ENCODE measurements at places on chromosomes 12 and 14.

GRCh38 chr14:56630707-56631106 lies 51.1 kb downstream of the TMEM260 start:
- DNase-seq, result no peak

GRCh38 chr14:36844443-36845195 lies 183.0 kb downstream of the PAX9 start:
- no peak for DNase-seq

GRCh38 chr12:65779946-65780345 lies 44.3 kb upstream of the HMGA2 start:
- DNase-seq, result no peak

- no peak for DNase-seq
Measured at GRCh38 chr14:64244279-64244678, 49.9 kb downstream of the ESR2 start.

DNA sequence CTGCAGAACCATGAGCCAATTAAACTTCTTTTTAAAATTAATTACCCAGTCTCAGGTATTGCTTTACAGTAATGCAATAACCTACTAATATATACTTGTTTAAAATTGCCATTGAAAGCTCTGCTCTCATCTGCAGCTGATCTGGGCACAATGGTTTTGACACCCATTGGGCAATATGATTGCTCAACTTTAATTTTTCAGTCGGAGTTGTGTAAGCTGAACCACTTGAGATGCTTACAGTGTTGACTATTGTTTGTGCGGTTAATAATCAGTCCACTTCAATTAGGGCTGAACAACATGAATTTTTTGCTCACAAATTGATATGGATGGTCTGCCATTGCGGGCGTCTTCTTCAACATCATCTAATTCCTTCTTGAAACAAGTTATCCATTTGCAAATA lies 18.0 kb upstream of the OR4K5 start:
- DNase-seq, result no peak

GRCh38 chr14:85118274-85118673 lies 411.7 kb upstream of the FLRT2 start:
- no peak for DNase-seq

GRCh38 chr12:26226629-26227360 lies 31.4 kb downstream of the SSPN start:
- no peak for DNase-seq

GRCh38 chr12:4037747-4038312 lies 164.6 kb upstream of the PARP11 start:
- DNase-seq, result no peak

GRCh38 chr14:67269298-67270060 lies 28.2 kb downstream of the PALS1 start:
- DNase-seq, result no peak

GRCh38 chr12:24845615-24846014 lies 103.3 kb downstream of the BCAT1 start:
- no peak for DNase-seq

- DNase-seq, result no peak
Measured at GRCh38 chr12:95755261-95755865, 35.2 kb downstream of the NTN4 start.

GRCh38 chr12:26744697-26745440 lies 88.1 kb downstream of the ITPR2 start:
- no peak for DNase-seq

- no peak for DNase-seq
Measured at GRCh38 chr14:69591317-69591716, 16.6 kb upstream of the CCDC177 start.

- DNase-seq, result peak; percentile 93
Measured at GRCh38 chr12:11486623-11487444, 91.5 kb upstream of the PRB2 start.

DNA sequence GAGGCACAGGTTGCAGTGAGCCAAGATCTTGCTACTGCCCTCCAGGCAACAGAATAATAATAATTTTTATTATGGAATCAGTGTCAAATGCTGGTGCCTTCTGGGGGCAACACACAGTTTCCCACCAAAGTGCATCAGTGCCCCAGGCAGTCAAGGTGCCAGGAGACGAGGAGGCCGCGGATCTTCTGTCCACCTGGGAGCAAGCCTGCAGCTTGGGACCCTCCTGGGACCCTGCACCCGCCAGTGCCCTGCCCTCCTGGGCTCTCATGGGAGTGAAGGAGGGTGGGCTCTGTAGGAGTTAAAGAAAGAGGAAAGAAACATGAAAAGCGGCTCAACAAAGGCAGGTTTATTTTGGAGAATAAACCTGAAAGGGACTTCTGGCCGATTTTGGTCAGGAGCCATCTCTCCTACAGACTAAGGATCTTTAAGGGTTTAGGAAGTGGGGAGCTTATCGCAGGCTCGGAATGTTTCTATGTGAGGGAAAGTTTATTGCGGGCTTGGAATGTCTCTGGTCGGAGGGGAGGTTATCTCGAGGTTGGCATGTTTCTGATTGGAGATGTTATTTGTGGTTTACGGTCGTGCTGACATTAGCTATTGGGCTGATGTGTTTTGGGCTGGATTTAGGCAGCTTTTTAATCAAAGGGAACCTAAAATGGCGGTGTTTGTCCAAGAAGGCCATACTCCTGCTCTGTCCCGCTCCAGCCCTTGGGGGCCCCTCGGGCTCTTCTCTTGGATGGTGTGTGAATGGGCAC lies 1.1 kb upstream of the ASPG start:
- DNase-seq, result no peak

GRCh38 chr14:102187044-102187443 lies 47.3 kb downstream of the WDR20 start:
- no peak for DNase-seq

- no peak for DNase-seq
Measured at GRCh38 chr14:105241641-105242040, 6.7 kb upstream of the BTBD6 start.

DNA sequence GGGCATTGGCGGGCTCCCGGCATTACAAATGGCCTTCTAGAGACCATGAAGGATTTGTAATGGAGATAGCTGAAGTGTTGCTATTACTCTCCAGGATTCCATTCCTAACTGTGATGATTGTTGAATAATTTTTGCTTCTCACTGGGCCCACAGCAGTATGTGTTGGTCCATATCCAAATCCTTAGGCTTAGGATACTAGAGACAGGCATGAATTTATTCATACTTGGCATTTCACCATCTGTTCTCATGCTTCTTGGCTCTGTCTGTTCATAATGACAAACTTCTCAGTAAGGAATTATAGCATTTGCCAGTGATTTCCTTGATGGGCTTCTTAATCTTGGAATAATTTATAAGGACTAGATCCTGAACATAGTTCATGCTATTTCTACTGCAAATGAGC lies 832.9 kb downstream of the C12orf50 start:
- no peak for DNase-seq

DNA sequence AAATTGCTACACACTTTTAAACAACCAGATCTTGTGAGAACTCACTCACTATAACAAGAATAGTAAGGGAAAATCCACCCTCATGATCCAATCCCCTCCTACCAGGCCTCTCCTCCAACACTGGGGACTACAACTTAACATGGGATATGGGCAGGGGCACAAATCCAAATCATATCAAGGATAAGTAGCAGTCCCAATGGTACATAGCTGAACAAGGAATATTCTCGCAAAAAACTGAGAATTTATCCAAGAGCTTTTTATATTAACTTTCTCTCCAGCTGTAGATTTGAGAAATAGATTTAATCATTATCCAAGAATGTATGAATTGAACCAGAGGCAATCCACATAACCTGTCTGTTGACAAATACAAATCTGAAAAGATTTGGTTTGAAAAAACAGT lies 185.2 kb downstream of the TMTC3 start:
- DNase-seq, result no peak

GRCh38 chr12:110349514-110350151 lies 53.9 kb downstream of the ANAPC7 start:
- peak; percentile 85 for DNase-seq

- DNase-seq, result no peak
Measured at GRCh38 chr14:106419376-106419965, 893.1 kb downstream of the TMEM121 start.

GRCh38 chr12:95126076-95126475 lies 52.7 kb upstream of the NR2C1 start:
- no peak for DNase-seq

- no peak for DNase-seq
Measured at GRCh38 chr14:23483236-23483854, 13.8 kb downstream of the NGDN start.

GRCh38 chr14:50985859-50986331 lies 41.6 kb upstream of the PYGL start:
- no peak for DNase-seq
